ENCODE measurements at places on chromosomes 6 and 20.

DNA sequence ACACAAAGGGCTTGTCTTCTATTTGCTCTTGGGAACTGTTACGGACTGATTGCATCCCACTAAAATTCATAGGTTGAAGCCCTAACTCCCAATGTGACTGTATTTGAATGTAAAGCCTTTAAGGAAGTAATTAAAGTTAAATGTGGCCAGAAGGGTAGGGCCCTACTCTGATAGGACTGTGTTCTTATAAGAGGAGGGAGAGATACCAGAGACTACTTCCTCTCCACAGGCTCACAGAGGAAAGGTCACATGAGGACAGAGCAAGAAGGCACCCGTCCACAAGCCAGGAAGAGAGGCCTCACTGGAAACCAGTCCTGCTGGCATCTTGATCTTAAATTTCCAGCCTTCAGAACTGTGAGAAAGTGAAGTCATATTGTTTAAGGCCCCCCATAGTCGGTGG is 211.9 kb downstream of the CDH26 start:
- DNase-seq = no peak

DNA sequence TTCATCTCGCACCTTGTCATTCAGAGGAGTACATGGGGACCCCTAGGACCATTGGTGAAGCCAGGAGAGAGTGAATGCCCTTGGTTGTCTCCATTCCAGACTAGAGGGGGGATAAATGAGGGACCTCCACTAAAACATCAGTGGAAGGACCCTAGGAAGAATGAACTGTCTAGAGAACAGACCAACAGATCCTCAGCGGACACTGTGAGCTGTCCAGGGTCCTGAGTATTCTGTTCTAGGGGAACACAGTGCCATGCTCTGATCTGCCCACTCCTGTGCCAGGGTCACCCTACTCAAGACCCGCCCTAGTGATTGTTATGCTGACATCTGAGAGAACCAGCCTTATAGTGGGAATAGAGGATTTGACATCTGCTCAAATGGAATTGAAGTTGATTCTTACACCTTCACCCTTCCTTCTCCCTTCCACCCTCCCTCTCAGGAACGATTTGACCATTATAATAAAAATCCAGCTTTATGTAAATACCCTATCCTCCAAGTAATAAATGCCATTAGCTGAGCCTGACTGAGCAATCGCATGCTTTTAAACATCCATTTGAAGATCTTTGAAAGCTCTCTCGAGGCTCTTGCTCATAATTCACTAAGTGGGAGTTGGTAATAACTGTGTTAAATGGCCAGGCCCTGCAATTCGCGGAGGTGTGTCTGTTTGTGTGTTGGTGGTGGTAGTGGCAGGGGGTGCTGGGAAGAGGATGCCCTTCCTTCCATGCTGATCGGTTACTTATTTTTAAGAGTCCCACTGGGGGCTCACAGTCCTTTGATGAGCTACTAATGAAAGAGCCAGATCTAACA is 43.6 kb upstream of the SLC32A1 start:
- peak; percentile 89 for DNase-seq

- no peak for DNase-seq
Measured at GRCh38 chr6:37845026-37845911, 25.7 kb downstream of the ZFAND3 start.

- DNase-seq = peak; percentile 20
Measured at GRCh38 chr6:158938811-158939254, 61.2 kb downstream of the RSPH3 start.

DNA sequence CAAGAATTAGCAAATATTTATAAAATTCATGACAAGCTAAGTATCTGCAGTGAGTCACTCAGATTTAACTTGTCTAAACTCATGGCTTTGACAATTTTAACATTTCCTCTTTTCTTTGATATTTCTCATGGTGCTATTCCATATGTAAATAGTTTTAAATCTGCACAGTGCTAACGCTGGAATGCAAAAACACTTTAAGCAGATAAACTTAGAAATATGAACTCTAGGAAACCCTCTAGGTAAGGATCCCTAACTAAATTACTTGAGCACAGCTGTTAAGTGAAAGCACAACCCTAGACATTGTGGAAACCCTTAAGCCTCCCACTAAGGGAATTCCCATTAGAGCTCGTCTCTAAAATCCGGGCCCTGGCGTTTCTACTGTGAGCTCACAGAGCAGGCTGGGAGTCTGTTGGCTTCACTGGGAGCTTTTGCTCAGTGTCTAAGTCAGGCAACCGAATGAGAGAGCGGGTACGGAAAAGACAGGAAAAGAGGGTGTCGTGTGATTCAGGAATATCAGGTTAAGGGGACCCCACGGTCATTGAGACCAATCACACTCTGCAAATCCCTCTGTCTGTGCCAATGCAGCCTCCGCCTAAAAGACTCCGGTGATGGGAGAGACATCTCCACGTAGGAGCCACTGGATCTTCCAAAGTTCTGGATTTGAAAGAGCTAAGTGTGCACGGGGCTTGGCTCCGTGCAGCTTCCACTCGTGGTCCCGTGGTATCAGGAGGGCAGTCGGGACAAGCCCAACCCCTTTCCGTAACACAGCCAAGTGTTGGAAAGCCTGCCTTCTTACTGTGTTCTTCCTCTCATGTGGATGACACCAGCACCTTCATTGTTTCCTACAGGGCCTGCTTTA is 112.3 kb upstream of the RPS6KA2 start:
- peak; percentile 54 for DNase-seq

DNA sequence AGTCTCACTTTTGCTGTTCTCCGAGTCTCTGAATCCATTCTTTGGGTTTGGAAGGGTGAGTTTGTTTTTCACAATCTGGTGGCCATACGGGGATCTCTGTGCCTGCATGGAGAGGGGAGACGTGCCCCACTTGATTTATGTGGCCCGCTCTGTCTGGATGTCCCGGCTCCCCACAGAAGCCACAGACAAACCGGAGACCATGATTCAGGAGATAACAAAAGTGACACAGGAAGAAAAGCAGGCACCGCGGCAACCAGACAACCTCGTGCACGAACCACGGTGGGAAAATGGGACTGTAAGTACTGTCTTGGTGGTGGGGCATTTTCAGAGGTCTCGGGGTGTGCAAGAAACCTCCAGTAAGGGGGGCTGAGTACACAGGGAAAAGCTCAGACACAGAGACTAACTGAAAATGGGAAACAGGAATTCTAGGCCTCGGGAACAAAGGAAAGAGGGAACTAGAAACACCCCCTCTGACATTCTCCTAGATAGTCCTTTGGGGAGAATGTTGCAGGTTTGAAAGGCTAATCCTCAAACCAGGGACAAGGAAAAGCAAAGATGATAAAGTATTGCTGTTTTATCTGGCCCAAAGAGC is 22.1 kb upstream of the ZNF318 start:
- no peak for DNase-seq

- DNase-seq = no peak
Measured at GRCh38 chr20:57398231-57398821, 7.1 kb downstream of the RBM38 start.

DNA sequence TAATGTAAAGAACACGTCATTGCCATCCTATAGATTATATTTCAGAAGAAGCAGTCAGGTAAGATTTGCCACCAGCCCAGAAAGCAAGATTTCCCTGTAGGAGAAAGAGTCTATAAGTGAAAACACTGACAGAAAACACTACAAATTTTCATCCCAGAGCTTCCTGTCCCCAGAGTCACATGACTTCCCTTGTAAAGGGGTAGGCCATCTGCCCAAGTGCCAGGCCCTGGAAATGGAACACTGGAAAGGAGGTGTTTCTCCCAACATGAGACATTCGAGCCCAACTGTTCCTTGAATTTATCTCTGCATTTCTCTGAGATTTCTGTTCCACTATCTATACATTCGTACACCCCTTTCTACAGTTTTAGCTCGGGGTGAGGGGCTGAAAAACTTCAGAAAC is 46.9 kb downstream of the RAMACL start:
- no peak for DNase-seq

DNA sequence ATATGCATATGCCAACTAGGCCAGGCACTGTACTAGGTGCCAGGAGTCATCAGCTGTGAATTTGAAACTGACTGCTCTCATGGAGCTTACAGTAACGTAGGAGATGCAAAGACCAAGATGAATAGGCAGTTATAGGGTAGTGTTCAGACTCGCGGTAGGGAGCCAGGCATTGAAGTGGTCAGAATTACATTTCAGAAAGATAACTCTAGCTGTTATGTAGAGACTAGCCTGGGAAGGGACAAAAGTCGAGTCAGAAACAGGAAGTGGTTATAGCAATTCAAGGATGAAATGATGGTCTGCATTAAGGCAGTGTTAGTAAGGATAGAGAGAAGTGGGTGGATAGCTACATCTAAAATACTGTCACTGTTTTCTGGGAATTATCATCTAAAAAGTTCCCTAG is 56.6 kb downstream of the PCMT1 start:
- DNase-seq = no peak

DNA sequence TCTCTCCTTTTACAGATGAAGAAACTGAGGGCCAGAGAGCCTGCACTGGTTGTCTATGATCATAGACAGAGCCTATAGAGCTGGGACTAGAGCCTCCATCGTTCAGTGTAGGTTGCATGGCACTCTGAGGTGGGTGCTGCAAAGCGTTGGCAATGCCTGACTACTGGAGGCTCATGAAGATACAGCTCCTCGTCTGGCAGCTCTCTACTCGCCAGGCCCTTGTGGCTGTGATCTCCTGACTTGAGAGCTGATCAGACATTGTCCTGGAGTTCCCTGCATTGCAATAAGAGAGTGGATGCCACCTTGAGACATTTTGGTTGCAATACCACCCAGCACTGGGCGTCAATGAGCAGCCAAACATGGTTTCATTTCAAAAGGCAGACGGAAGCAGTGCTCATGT is 270.1 kb upstream of the ARID1B start:
- DNase-seq = no peak

DNA sequence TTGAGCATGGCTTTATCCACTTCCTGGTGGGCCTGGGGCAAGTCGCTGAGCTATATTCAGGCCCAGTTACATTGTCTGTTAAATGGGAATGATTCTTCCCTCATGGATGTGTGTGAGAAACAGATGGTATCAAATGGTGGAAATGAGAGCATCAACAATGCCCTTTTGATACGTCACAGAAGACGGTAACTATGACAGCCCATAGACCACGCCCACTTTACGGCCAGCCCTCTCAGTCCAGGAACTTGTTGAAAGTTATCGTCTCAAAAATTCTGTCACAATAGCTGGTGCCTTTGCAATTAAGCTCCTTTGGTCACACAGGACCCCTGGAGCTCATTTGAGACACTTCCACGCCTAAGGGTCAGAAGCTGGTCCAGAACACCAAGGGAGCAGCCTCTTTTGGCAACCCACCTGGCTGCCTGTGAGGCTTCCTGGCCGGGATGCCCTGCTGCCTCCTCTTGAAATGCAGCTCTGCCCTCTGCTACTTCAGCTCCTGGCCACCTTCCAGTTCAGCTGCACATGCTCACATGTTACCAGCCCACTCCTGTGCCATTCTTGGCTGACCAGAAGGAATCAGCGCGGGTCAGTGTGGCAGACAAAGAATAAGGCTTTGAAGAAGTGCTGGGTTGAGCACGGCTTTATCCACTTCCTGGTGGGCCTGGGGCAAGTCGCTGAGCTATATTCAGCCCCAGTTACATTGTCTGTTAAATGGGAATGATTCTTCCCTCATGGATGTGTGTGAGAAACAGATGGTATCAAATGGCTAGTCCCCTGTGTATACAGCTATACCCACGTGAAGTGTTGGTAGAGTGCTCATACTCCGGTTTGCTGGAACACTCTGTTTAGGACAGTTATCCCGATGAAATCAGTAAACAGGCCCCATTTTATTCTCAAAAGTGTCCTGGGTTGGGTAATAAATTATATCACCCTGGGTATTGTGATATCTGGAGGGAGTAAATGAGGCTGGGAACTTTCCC is 199.2 kb upstream of the SUPT3H start:
- no peak for DNase-seq

GRCh38 chr6:30263734-30264133 is 50.5 kb upstream of the TRIM26 start:
- DNase-seq = no peak

- no peak for DNase-seq
Measured at GRCh38 chr6:166736634-166737033, 109.6 kb upstream of the RPS6KA2 start.

GRCh38 chr6:141301779-141302178 is 830.9 kb upstream of the GJE1 start:
- no peak for DNase-seq

GRCh38 chr20:25320035-25320800 is 70.4 kb downstream of the ABHD12 start:
- DNase-seq = no peak

DNA sequence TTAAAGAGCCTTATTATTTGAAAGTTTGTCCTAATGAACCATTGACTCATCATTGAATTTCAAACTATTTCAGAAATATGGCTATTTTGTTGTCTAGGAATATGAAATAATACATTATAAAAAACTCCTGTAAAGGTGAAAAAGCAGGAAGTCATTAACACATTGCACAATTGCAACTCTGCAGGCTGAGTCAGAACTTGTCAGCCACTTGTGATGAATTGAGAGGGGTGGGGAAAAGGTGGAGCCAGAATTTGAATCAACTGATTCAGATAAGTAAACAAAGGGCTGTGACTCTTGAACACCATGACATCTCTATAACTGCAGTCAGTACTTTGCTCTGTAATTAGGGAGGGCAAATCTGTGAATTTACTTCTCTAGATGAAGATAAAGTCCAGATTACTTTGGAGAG is 6.0 kb downstream of the C6orf141 start:
- DNase-seq = no peak

GRCh38 chr6:33112148-33112547 is 36.4 kb downstream of the HLA-DPB1 start:
- DNase-seq = no peak

DNA sequence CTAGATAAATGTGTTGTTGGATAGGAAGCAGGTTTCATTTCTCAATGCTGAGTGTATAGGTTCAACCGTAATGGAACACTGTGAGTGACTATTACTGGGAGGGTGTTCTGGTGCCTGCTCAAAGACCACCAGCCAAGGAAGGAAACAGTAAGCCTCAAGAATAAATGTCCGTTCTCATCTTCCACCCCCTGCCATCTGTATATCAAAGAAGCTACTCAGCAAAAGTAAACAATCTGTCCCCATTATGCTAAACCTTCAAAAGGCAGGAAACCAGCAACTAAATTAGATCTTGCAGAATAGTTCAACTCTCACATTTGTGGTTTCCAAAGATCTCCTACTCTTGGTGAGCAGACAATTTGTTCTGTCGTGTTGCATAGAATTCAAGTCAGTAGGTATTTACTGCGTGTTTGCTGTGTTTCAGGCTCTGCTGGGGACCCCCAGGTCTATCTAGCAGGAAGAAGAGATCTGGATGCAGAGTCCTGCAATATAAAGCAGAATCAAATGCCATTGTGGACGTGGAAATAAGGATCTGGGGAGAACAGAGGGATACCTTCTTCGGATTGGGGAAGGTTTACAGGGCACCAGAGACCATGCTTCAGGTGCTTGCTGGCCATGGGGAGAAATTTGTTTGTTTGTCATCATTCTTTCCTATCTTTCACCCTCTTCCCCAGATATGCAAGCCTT is 87.3 kb downstream of the SCML4 start:
- no peak for DNase-seq

DNA sequence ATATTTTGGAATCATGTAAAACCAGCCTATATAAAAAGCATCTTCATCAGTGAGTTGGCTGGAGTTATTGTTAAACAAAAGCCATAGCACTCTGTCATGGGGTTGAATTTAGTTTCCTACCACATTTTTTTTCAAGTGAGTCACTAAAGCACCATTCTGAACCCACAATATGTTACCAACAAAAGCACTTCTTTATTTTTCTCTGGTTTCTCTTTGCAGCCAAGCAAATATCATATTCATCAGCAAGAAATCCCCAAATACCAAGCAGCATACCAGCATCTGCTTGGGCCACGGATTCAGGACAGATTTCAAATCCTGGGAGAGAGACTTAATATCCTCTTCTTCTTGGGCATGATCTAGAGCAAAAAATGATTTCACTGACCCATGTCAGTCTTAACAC is 441.4 kb downstream of the BCKDHB start:
- no peak for DNase-seq

- no peak for DNase-seq
Measured at GRCh38 chr6:23654745-23655144, 471.3 kb upstream of the NRSN1 start.
